ENCODE measurements at places on chromosomes 6 and 20.
A peak's percentile ranks its signal among the peaks of the same experiment; 100 is the strongest.

DNA sequence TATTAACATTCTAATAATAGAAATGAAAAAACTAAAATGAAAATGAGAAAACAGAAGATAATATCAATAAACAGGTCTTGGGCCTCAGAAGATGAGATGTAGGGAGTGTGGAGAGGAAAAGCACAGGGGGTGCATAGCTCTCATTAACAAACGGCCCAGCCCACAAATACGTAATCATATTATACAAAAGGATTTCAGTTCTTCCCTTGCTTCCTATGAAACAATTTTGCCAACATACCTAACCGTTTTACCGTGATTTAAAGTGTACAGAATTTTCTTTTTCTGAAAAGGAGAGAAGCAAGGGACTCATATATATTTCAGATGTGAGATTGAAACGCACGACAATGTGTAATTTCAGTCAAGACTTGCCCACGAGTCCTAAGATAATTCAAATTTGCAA, 136.0 kb downstream of the HFE start:
- no peak for DNase-seq

DNA sequence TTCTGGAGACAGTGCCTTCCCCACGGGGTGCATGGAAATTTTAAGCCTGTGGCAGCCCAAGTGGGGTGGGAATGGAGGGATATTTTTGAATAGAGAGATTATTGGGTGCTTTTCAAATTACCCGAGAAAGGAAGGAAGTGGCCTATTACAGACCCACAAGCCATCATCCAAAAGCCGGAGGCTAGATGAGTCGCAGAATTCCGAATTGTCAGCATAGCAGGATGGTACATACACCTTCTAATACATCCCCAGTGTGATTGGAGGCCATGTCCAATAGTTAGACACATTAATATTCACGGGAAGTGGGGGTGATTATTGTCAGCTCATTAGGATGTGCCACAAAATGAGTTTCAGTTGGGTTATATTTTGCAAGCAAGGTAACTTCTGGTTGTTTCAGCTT, 133.0 kb downstream of the FIG4 start:
- DNase-seq, result no peak

GRCh38 chr6:164832410-164832809, 477.0 kb downstream of the C6orf118 start:
- DNase-seq, result no peak

GRCh38 chr6:6460416-6460815, 128.1 kb upstream of the LY86 start:
- no peak for DNase-seq

- no peak for DNase-seq
These were observed 23.6 kb downstream of the MBOAT1 start for GRCh38 chr6:20188630-20189075.

GRCh38 chr6:119209452-119210205, 131.2 kb upstream of the FAM184A start:
- no peak for DNase-seq

DNA sequence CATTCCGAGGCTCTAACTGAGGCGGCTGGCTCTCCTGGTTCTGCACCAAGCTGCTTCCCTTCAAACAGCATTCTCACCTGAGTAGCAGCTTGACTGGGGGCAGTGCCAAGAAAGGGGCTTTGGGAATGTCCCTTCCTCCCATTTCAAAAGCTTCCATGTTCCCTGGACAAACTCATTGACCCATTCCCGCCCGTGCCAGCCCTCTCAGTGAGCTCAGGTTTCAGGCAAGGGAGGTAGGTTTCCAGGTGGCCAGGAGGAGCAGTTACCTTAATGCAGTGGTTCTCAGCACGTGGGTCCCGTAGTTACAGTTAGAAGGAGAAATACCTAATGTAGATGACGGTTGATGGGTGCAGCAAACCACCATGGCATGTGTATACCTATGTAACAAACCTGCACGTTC, 135.2 kb downstream of the ELOVL4 start:
- no peak for DNase-seq

DNA sequence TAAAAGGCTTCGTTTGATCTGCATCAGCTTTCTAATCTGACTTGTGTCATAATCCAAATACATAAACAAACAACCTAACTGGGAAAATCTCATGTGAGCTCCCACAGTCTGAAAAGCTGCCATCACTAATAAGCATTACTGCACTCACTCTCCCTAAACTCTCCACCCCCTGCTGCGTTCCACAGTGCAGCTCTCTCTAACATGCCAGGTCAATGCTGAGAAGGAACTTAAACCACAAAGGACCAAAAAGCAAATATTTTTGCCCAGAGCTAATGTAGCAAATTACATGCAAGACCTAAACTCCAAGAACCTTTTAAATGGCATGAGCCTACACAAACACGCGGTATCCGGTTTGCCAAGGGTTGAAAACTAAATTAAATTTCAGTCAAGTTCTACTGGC, 542.3 kb upstream of the JARID2 start:
- no peak for DNase-seq

DNA sequence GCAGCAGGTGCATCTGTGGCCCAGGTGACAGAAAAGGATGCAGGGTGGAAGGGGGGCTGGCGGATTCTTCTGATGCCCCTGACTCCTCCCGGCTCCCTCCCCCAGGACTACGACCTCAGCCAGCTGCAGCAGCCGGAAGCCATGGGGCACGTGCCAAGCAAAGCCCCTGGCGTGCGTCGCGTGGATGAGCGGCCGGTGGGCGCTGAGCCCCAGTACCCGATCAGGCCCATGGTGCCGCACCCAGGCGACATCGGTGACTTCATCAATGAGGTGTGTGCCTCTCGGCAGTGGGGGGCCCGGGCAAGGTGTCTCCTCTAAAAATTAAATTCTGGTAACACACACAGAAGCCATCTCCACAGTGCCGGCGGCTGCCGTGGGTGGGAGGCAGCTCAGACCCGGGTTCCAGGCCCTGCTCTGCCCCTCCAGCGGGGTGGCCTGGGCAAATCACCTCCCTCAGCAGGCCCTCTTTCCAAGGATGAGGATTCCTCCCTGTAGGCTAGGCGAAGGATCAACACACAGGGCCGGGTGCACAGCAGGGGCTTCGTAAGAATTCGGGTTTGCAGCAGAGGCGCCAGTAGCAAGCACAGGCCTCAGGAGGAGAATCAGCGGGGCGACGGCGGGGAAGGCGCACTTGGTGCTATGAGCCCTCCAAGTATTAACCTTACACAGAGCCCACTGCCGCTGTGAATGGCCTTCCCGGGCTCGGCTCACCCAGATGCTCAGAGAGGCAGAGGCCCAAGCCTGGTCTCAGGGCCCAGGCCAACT, 131.5 kb downstream of the TAF4 start:
- no peak for DNase-seq

DNA sequence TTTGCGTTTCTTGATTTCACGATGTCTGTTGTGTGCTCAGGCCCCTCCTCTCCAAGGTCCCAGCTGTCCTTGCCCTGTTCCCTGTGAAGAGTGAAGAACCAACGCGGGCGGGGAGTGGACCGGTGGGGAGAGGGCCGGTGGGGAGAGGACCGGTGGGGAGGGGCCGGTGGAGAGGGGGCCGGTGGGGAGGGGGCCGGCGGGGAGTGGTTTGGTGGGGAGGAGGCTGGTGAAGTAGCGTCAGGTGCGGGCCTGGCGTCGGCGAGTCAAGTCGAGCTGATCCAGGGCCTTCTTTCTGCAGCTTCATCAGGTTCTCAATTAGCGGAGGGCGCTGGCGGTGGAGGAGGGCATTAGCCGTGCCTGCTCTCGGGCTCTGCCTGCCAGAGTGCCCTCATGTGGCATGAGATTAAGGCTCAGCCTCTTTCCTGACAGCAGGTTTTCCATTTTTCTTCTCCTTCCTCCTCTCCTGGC, 21.2 kb upstream of the BHLHE23 start:
- no peak for DNase-seq

DNA sequence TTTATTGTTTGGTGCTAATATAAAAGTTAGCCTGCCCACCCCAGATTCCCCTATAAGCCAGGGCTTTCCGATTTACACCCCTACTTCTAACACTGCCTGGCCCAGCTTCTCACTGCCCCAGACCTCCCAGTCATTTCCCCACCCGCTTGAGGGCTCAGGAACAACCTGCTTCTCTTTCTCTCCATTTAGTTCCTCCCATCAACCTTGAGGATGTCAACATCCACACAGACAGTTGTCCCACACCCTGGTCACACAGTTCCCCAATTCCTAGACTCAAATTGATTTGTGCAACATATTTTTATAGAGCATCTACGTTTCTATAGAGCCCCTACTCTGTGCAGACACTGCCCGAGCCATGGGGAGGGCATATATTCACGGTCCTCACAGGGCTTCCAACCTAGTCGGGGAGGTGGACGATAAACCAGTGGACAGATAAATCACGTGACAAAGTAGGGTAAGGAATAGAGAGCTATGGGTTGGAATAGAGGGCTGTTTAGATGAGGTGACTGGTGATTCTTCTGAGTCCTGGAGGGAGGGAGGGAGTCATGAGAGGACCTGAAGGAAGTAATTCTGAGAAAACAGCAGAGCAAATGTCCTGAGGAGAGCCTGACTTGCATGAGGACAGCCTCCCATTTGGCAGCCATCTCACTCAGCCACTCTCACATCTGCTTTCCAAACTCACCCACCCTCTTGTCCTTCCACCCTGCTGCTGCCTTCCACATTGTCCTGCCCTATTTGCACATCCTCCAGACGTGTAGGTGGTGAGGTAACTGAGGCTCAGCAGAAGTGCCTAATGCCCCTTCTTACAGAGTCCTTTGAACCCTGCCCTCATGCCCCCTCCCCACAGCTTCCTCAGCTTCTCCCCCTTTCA, 6.3 kb downstream of the GABRR2 start:
- no peak for DNase-seq

DNA sequence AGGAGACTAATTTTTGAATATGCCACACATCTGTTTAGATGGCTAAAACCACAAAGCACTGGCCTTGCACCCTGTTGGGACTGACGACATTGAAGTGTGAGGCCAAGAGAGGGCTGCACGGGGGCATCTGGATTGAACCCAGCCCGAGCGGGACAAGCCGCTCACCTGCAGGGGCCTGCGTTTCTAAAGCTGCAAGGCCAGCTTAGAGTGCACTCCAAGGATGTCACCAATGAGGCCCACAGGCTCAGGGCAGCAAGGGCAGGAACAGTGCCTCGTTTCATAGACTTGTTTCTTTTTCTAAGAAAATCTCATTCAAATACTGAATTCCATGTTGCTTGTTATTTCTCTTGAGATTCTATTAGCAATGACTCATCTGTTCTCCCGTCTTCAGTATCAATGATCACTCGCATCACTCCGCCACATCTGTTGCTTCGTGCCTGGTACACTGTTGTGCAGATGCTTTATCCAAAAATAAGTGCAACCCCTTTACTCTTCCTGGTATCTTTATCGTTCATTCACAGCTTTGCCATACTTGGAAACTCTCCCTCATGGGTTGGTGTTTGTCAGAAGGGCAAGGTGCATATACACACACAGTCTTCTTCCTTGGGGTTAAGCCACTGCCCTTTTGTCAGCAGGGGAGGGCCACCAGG, 120.1 kb downstream of the IRF4 start:
- DNase-seq, result no peak

GRCh38 chr20:58018590-58018989, 209.9 kb downstream of the ANKRD60 start:
- DNase-seq, result no peak

DNA sequence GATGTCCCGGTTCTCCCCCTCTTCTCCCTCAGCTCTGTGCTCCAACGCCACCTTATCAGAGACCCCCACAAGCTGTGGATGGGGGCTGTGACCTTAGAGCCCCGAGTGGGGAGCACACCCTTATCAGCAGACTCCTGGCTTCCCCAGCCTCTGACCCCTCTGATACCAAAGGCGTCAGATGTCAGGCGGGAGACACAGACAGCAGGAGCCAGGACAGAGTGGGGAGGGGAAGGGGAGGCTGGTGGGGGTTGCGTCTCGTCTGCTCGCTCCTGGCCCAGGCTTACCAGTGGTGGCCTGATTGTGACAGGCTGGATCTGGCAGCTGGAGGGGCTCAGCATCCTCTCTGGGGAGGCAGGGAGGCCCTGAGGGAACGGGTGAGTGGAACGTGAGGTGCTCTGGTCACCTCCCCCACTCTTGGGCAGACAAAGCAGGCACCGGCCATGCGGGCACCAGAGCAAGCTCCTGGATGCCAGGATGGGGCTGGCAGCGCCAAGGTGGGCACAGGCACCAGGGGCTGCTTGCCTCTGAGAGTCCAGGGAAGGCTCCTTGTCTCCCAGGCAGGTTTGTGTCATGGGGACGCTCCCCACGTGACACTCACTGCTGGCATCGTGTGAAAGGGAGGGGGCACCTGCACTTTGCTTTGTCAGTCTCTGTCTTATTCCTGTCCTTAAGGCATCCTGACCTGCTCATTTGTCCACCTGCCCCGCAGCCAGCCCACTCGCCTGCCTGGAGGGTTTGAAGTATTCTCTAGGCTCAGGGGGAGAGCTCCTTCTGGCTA, 27.8 kb upstream of the GATA5 start:
- DNase-seq, result no peak

GRCh38 chr20:48921168-48921882, at the start of gene ARFGEF2:
TSS of gene ARFGEF2 (plus strand) at chr20:48921711. CDS start at chr20:48921890, 179 bp downstream.
- DNase-seq, result peak; percentile 93

DNA sequence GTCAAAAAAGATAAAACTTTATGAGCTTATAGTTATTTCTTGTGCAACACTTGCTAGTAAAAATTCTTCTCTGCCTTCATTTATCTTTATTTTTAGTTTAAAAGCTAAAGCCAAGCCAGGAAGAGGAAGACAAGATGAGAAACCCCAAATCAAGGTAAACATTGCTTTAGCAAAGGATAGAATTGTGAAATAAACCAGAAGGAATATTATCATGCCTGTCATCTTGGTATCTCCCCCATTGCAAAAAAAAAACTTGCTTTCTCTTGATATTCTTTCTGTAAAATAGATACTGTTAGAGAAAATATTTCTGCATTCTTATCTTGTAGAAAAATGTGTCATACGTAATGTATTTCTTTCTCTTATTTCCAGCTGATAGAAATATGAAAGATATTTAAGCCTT, 432.8 kb downstream of the GJA1 start:
- DNase-seq, result no peak

- DNase-seq, result no peak
These were observed 628.8 kb upstream of the SLC35B3 start for GRCh38 chr6:9064156-9064555.

DNA sequence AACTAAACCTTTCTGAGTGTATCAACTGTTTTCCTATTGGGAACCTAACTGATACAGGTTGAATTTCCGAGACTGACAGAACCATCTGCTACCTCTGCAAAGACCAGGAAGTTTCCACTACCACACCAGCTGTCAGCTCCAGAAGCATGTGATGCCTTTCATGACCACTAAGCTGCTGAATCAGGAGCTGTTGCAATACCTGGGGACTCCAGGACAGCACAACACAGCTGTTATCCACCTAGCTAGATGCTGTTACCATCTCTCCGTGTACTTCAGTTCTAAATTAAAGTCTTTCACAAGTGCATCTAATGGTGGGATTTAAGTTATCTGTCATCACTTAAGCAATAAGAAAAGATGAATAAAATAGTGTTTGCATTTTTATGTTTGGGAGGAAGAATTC, 158.2 kb upstream of the IMPG1 start:
- DNase-seq, result no peak

DNA sequence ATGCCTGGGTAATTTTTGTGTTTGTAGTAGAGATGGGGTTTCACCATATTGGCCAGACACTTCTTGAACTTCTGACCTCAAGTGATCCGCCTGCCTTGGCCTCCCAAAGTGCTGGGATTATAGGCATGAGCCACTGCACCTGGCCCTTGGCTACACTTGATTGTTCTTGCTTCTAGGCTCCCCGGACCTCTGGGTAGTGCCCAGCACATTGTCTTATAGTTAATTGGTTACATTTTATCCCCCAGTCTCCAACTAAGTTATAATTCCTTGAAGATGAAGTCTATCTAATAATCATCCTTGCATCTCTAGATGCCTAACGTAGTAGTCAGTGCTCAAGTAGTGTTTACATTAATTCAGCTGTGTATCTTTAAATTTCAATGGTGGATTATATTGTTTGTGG, 11.8 kb downstream of the SMPDL3A start:
- no peak for DNase-seq

Measured in stimulated activated CD4-positive, alpha-beta T cell treated with anti-CD3 and anti-CD28 coated beads, Interleukin-4, amount 100 ng/mL, for 1 hour (primary cell).